Heart left ventricle (tissue), 16 donors: ENCODE measurements at places on chromosomes 6 and 20. TPM values are rescaled to one million over a fixed set of nuclear protein-coding genes. Genes with fewer than 3 reads are reported as not detected.

- no peak overlapping the region for H3K4me3 ChIP-seq
- H3K36me3 ChIP-seq: no peaks in the 10 kb centered on the region
- H3K27me3 ChIP-seq: no peaks in the 10 kb centered on the region
- H3K27ac ChIP-seq: no peak overlapping the region
- H3K4me1 ChIP-seq: no peaks in the 10 kb centered on the region
Observed at GRCh38 chr6:68710496-68710895, 75.4 kb downstream of the ADGRB3 start.

The FAXC gene
- total RNA-seq: 0.77 TPM

The MLN gene
- not detected for total RNA-seq

DNA sequence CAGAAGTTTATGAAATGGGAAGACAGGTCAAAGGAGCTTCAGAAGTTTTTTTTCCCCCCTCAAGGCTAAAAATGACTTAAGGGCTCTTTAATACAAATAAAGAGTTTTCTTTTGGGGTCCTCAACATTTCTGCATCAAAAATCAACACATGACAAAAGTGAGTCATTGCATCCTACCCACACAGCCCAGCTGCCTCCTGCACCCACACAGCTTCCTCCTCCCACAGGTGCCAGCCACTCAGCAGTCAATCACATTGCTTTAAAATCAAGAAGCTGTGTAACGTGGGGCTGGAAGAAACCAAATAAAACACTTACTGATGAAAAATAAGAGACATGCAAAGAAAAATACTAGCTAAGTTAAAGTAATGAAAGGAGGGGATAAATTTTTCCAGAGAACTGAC lies 68.5 kb downstream of the MAP3K5 start:
- no peak for DNase-seq
- H3K4me1 ChIP-seq: peaks cover 8% of the 10 kb centered on the region
- H3K27me3 ChIP-seq: no peaks in the 10 kb centered on the region
- no peaks in the 10 kb centered on the region for H3K36me3 ChIP-seq
- no peak overlapping the region for H3K4me3 ChIP-seq

DNA sequence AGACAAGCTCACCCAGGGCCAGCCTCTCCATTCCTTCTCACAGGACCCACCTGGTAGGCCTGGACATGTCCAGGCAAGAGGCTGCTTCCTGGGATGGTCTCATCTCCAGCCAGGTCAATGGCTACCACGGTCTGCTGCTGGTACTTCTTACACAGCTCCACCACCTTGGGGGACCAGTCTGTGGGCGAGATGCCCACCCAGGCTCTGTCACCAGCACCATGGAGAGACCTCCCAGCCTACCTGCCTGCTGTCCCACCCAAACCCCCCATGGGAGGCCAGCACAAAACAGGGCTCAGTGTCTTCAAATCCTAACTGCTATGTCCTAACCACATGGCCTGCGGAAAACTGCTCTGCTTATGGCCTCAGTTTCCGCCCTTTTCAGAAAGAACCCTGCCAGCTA lies 27.3 kb downstream of the ADA start:
- no peak overlapping the region for H3K4me3 ChIP-seq
- H3K4me1 ChIP-seq: no peaks in the 10 kb centered on the region
- H3K27ac ChIP-seq: no peak overlapping the region
- H3K27me3 ChIP-seq: no peaks in the 10 kb centered on the region
